CD4-positive, alpha-beta T cell treated with Interleukin-17A for 4 hours (primary cell): ENCODE measurements at places on chromosomes 13 and 19.
A peak's percentile ranks its signal among the peaks of the same experiment; 100 is the strongest.

- DNase-seq, result no peak
Observed at GRCh38 chr13:100089465-100090032, 656 bp downstream of the PCCA start.

DNA sequence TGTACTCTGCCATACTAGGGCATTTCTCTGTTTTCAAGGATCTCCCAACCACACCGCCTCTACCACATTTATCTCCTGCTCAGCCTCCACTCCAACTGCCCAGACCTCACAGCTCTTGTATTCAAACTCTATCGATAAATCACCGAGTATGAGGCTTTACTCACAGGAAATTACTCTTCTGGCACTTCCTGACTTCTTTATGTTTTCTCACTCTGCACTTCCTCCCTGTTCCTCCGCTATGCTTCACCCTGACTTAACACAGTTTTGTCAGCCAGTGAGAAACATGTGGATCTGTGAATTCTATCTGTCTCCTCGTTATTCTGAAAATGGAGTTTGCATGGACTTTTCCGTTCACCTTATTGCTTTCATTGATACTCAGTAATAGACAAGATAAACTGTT, 2.6 kb upstream of the CARD8 start:
- peak; percentile 48 for DNase-seq

DNA sequence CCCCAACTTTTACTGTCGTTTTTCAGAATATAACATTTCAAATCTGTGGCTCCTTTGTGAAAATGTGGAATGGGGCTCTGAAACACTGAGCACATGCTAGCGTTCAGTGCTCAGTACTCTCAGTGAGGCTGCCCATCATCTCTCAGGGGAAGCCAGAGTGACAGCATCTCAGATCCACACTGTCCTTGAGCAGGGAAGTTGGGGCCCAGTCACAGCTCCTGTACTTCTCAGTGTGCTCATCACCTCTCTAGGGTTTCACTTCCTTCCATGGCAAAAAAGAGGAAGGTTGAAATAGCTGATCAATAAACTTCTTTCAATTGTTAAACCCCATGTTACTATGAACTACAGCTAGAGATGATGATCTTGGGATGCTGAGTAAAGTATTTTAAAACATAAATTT, 565.9 kb upstream of the SPRY2 start:
- no peak for DNase-seq

DNA sequence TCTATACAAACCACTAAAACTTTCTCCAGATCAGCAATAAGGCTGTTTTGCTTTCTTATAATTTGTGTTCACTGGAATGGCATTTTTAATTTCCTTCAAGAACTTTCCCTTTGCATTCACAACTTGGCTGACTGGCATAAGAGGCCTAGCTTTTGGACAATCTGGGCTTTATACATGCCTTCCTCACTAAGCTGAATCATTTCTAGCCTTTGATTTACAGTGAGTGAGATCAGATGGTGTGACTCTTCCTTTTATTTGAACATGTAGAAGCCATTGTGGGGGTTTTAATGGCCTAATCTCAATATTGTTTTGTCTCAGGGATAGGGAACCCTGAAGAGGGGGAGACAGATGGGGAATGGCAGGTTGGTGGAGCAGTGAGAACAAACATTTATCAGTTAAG, 82.7 kb downstream of the FOXO1 start:
- no peak for DNase-seq

DNA sequence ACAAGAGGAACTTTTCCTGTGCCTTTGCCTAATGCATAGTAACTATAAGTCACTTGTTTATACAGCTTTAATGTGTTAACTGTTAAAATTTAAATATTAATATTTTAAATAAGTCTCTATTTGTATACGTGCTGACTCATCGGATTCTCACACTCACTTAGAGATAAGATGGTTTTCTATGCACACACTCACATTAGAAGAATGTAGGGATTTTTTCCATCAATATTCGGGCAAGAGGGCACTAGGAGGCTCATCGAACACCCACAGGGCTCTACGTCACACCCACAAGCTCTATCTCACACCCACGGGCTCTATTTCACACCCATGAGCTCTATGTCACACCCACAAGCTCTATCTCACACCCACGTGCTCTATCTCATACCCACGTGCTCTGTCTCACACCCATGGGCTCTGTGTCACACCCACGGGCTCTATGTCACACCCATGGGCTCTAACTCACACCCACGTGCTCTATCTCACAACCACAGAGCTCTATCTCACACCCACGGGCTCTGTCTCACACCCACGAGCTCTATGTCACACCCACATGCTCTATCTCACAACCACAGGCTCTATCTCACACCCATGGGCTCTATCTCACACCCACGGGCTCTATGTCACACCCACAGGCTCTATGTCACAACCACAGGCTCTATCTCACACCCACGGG, 73.4 kb downstream of the COL4A2 start:
- no peak for DNase-seq

DNA sequence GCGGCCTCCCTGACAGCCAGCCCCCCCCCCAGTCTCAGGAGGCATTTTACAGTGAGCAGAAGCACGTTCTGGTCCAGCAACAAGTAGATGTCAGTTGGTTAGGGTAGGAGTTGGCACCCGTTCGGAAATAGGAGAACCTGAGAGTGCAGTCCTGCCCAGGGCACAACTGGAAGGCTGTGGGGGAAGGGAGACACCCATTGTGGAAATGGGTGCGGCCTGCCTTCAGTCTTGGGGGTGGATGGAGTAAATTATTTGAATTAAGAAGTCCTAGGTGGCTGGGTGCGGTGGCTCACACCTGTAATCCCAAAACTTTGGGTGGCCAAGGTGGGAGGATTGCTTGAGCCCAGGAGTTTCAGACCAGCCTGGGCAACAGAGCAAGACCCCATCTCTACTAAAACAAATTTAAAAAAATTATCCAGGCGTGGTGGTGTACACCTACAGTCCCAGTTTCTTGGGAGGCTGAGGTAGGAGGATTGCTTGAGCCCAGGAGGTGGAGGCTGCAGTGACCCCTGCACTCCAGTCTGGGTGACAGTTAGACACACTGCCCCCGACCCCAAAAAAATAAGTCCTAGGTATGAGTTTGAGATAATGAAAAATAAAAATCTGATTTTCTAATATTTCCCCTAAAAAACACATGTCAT, 1.2 kb downstream of the CIRBP start:
- no peak for DNase-seq

GRCh38 chr19:18586306-18586705, 2.3 kb upstream of the REX1BD start:
- DNase-seq, result no peak

DNA sequence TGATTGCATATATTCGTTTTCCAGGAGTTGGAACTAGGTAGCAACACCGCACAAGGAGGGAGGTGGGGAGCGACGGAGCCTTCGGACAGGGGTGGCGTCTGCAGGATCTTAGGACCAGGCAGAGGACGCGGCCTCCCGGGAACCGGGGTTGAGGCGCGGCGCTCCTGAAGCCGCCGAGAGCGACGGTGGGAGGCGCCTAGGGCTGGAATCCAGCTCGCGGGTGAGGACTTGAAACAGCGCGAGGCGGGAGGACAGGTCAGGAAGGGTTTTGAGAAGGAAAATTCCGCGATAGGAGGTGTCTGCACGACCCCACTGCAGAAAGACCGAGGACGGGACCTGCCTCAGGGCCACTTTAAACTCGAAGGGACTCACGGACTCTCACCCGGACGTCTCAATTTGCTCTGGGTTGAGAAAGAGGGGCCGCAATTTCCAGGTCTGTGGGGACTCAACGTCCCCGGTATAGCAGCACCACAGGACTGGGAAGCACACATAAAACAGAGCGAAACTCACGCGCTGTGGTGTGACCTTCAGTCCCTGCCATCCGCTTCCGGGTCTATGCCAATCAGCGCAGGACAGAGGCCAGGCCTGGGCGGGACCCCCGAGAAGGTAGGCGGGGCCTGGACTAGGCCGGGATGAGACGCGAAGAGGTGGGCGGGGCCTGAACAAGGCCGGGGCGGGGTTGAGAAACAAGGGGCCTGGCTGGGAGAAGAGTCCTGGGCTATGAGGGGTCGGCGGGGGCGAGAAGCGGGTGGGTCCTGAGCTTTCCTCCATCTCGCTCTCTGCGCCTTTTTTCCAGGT, at the start of gene ZNF320:
TSS of gene ZNF320 (minus strand) at position 498 of the 798 bp plus-strand sequence. CDS start 7,380 bp downstream, outside the sequence.
- peak; percentile 93 for DNase-seq

GRCh38 chr19:54439174-54439851, 9.7 kb upstream of the LENG8 start:
- peak; percentile 37 for DNase-seq

DNA sequence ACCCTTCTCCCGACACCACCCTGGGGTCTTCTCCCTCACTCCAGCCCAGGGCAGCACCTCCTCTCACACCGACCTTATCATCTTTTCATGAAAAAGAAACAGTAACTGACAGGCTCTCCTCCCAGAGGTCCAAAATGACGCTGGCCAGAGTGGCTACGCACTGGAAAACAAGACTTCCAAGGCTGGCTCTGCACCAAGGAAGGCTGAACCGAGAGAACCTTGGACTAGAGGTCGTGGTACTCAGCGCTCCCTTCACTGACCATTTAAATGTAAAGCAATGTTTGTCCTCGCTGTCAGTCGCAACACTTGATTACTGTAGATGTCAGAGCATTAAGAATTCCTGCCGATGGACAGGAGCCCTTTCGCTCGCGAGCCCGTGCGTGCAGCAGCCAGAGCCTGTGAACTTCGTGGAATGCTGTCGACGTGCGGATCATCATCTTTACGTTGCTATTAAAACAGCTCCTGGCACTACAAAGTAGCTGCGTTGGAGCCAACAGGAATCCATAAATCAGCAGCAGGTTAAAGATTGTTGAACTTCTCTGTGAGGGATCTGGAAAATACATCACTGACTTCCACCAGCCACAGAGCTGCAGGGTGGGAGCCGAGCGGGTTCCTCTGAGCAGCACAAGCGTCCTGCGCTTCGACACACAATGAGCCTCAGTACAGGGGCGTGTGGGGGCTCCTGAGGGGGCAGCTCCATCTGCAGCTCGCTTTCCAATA, 125.5 kb upstream of the MCF2L start:
- DNase-seq, result no peak

- no peak for DNase-seq
Observed at GRCh38 chr13:51815848-51816247, 11.9 kb upstream of the DHRS12 start.

- no peak for DNase-seq
Observed at GRCh38 chr13:110855363-110855762, 59.5 kb downstream of the ANKRD10 start.
